ENCODE measurements at places on chromosomes 16 and 17.

GRCh38 chr17:46125831-46126230 lies 67.4 kb downstream of the KANSL1 start:
- no peak for DNase-seq

DNA sequence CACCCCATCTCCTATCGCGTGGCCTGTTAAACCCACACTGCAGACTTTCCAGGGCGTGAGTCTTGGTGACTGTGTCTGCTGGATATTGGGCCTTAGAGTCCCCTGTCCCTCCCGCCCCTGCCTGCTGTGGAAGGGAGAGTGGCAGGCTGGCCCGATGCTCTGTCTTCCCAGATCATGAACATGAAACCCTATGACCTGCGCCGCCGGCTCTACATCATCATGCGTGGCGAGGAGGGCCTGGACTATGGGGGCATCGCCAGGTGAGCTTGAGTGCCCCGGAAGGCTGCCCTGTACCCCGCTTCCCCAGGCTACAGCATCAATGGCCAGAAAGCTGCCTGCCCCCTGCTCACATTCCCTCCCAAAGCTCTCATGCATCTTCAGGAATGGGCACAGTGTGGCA lies 19.5 kb upstream of the CLEC18A start:
- DNase-seq, result no peak

DNA sequence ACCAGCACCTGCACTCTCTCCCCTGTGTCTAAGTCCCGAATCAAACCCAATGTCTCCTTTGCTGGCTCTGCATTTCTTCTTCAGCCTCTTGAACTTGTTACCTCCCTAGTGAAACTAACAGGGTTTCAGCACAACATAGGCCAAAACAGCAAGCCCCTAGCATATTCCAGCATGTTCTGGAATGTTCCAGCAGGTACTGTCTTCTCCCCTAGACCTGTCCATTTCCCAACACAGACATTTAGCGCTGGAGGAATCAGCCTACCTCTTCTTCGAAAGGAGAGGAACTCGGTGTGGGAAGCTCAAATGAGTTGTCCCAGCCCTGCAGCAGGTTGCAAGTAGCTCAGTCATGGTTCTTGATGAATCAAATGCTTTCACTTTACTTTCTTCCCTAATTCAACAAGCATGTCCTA lies 47.1 kb downstream of the LITAF start:
- no peak for DNase-seq

DNA sequence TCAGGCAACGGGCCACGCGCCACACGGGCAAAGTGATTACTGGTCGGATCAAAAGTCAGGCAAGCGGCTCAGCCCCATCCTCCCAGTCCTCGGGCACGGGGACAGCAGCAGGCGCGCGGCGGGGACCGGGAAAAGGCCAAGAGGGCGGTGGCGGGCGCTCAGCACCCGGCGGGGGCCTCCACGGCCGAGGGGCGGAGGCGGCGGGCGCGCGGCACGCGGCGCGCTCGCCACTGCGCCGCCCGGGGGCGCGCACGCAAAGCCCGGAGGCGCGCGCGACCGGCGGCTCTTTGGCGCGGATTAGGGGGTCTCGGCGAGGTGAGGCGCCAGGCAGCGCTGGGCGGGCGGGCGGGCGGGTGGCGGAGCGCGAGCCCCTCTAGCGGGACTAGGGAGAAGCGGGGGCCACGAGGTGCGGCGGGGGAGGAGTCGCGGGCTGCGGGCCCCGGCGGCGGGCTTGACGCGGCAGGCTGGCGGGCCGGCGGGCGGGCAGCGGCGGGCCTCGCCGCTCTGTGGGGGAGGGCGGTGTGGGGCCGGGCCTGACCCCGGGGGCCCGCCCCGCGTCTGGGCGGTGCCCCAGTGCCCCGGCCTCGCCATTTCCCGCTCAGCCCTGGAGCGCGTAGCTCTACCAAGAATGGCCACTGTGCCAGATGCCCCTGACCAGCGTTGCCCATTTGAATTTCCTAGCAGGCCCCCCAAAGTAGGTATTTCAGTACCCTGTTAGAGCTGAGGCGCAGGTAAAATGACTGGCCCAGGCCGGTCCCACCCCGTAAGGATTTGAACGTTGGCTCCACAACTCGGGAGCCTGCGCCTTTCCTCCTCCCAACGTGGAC lies at the start of the genes ACACA and TADA2A:
TSS of gene ACACA (minus strand) at position 202 of the 827 bp plus-strand sequence. CDS start 537 bp downstream, outside the sequence.
TSS of gene TADA2A (plus strand) at position 252 of the 827 bp plus-strand sequence. CDS start 4,480 bp downstream, outside the sequence.
- peak; percentile 76 for DNase-seq

GRCh38 chr16:1057252-1057932 lies 15.2 kb upstream of the SSTR5 start:
- DNase-seq, result no peak

- peak; percentile 49 for DNase-seq
These were observed 7.7 kb upstream of the TBKBP1 start for GRCh38 chr17:47686276-47686635.

DNA sequence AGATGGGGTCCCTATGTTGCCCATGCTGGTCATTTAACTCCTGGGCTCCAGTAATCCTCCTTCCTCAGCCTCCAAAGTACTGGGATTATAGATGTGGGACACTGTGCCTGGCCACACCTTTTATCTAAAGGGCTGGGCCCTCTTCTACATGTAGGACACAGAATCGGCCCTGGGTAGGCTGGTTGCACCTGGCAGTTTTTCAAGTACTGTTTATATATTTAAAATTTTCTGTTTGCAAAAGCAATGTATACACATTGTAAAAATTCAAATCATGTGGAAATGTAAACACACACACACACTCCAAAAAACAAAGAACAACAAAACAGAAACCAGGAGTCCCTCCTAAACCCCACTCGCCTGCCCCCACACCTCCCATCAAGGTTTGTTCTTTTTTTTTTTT lies 28.1 kb upstream of the SIAH1 start:
- DNase-seq, result no peak

- DNase-seq, result peak; percentile 41
These were observed 165.8 kb downstream of the CHD9 start for GRCh38 chr16:53220585-53220984.

DNA sequence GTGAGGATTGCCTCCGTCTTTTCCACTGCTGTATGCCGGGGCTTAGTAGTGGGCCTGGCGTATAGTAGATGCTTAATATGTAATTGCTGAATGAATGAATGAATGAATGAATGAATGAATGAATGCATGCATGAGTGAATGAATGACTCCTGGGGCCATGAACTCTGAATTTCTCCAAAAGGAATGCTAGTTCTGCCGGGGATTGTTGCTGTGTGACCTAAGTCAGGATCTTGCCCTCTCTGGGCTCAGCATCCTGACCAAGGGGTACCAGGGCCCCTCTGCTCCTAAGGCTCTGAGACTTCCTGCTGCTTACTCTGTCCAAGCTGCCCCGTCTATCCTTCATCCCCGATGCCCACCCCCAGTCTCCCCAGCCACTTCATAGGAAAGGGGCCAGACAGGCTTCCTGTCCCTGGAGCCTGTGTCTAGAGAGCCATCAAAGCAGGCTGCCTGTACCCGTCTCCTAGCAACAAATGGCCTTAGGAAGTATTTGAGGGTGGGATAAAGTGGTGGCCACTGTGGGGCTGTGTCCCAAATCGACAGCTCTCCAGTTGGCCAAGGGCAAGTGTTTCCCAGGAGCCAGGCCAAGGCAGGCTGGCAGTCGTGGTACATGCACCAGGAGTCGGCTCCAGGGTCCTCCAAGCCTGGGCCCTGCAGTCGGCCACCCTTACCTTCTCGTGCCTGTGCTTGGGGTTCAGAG lies 11.6 kb upstream of the MPRIP start:
- DNase-seq, result no peak

- no peak for DNase-seq
These were observed 22.3 kb downstream of the ARHGAP27 start for GRCh38 chr17:45410144-45411091.

DNA sequence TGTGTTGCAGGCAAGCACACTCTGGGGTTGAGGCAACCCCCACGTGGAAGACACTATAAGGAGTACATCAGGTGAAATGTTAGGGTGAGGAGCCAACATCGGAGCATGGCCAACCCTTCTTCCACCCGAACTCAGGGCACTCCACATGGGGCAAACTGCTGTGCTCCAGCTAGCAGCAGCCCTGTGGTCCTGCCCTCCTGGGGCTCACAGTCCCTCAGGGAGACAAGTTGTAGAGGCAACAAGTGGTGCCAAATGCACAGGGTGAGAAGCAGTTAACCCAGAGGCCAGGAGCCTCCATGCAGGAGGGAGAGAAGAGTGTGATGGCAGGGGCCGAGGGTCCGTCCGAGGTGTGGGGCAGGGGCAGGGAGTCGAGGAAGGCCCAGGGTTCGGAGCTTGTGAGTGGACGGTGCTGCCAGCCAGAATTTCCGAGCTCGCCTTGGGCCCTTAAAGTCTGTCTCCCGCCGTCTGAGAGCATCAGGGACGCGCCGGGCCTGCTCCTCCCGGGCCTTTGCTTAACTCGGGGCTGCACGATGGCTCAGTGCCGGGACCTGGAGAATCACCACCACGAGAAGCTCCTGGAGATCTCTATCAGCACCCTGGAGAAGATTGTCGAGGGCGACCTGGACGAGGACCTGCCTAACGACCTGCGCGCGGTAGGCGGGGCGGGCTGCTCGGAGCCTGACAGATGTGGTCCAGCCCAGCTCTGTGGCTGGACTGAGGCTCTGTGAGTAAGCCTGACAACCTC lies 32.3 kb downstream of the ATPAF2 start:
- no peak for DNase-seq

GRCh38 chr16:61435346-61435745 lies 600.9 kb downstream of the CDH8 start:
- DNase-seq, result peak; percentile 39

- DNase-seq, result no peak
These were observed 109.9 kb downstream of the VPS53 start for GRCh38 chr17:604765-605164.

GRCh38 chr17:57512258-57512657 lies 232.8 kb downstream of the CCDC182 start:
- DNase-seq, result no peak

DNA sequence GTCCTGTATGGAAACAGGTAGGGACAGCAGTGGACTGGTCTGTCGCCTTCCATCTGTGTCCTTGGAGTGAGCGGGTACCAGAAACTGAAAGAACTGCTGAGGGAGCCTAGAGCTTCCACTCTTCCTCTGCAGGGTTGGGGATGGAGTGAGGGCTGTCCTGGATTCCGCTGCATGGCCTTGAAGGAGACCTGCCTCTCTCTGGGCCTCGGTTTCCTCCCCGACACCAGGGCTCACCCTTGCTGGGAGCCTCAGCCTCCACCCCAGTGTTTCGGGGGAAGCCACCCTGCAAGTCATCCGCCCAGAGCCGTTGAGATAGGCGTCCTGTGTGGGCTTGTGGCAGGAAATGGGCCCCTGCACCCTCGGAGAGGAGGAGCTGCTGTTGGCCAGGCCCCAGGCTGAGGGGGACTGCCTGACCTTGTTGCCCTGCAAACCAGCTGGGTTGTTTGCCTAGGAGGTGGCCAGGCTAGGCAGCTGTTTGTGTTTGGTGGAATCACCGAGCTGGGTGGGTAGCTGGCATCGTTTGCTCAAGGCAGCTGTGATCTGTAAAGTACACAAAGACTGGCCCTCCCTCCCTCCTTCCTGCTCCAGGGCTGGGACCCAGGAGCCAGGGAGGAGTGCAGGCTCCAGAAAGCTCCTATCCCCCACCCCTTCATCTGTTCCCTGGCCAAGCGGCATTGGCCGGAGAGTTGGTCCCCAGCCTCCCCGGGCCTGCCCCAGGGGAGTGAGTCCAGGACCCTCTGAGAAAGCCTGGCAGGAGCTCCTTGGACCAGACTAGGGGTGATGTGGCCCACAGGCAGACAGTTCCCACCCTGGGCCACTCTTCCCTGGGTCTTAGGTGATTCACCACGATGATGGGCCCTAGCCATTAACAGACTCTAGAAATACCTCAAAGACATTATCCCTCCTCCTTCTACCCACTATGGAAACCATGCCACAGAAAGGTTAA lies 1.3 kb downstream of the RAB37 start:
- DNase-seq, result peak; percentile 65

DNA sequence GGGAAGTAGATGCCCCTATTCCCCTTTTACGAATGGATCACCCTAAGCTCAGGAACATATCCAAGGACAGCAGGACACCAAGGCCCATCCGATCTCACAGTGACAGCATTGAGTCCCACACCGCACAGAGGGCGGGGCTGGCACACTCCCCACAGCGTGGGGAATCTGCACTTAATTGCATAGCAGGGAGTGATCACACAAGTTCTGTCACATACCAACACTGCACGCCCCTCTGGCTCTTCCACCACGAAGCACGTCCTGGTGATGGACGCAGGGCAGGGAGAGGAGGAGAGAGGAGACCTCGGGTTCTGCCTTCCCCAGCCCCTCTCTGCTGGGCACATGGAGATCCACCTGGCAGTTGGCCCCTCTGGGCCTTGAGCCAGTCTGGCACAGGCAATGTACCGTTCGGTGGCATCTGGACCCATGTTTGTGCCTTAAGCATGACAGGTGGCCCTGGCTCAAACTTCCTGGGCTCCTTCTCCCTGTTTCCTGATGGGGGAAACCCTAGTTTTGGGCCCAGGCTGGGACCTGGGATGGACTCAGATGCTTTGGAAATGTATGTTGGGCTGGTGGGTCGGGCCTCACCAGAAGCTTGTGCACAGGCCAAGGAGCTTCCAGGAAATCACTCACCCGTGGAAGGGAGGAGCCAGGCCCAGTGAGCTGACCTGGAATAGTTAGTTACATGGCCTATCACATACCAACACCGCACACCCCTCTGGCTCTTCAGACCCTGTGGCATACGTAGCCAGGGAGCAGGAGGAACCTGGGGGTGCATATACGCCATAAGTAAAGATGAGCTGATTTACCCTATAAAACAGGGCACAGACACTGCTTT lies 35.1 kb upstream of the CREBBP start:
- no peak for DNase-seq

Measured in LHCN-M2 (cell line).